Right ventricle myocardium inferior (tissue), 1 donor: ENCODE measurements at places on chromosomes 2 and 18.
A peak's percentile ranks its signal among the peaks of the same experiment; 100 is the strongest.

DNA sequence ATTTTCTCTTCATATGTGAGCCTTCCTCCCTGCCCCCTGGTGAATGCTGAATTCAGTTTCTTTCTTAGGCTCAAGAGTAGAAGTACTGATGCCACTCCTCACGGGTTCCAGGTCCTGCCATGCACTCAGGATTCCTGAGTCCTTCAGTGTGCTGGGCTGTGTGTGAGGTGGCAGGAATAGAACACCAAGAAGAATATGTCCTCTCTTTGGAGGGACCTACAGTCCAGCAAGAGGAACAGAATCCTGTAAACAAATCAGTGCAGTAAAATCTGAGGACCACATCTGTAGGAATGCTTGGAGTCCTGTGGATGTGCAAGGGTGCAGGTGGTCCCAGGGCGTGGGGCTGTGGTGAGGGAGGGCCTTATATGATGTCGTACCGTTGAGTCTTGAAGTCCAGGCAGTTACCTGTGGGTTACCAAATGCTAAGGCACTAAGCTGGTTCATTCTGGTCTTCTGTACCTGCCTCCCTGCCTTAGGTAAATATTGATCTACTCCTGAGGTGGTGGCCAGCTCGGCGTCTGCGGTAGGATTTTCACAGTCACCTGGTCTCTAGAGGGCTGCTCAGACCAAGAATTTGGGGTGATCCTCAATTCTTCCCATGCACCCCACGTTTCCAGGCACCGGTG is 5.5 kb downstream of the ASAP2 start:
- DNase-seq = no peak

GRCh38 chr2:165067643-165068486 is 112.5 kb upstream of the SLC38A11 start:
- peak; percentile 59 for DNase-seq

DNA sequence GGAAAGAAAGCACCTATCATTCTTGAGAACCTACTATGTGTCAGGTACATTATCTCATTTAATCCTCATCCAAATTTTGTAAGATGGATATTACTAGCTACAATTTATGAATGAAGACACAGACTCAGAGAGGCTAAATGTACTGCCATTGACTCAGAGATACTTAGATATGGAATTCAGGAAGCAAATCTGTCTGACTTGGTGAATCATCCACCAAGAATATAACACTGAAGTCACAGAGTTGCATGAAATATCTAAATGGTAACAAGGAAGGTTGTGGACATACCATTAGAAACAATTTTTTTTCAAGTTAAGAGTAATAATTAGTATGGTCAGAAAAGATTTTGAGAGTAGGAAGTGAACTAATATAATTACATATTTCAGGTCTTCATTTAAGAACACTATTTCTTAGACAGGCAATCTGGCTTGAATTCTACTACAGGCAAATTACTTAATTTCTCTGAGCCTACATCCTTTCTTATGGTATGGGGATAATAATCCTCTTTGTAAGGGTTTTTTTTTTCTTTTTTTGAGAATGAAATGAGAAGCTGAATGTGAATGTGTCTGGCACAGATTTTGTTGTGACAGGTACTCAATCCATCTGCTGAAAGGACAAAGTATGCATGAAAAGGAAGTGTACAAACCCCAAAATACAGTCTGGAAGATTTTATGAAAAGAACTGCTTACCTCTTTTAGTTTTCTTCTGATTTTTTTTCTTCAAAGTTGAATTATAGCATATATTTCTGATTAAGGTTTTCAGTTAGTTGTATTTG is 14.8 kb upstream of the C2orf66 start:
- DNase-seq = no peak

DNA sequence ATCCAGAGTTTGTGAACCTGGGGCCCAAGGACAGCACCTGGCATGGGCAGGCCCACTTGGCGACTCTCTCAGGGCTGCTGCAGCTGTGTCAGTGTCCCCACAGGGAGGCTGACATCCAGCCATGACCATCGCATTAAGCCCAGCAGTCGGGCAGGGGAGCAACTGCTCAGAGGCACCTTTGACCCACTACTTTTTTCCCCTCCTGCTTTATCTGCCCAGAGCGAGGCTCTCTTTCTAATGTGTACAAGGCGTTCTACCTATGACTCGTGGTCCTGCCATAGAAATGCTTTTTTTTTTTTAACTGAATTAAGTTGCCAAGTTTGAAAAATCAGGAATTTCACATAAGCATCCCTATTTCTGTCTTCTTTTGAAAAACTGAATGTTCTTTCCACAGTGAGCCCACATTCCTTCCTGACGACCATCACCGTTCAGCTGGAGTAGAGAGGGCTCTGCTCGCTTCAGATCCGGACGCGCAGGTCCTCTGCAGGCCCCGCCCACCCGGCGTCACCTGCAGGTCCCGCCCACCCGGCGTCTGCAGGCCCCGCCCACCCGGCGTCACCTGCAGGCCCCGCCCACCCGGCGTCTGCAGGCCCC is 403 bp upstream of the CLUL1 start:
- no peak for DNase-seq

GRCh38 chr2:108385411-108386071 is 7.8 kb downstream of the SULT1C4 start:
- DNase-seq = no peak

DNA sequence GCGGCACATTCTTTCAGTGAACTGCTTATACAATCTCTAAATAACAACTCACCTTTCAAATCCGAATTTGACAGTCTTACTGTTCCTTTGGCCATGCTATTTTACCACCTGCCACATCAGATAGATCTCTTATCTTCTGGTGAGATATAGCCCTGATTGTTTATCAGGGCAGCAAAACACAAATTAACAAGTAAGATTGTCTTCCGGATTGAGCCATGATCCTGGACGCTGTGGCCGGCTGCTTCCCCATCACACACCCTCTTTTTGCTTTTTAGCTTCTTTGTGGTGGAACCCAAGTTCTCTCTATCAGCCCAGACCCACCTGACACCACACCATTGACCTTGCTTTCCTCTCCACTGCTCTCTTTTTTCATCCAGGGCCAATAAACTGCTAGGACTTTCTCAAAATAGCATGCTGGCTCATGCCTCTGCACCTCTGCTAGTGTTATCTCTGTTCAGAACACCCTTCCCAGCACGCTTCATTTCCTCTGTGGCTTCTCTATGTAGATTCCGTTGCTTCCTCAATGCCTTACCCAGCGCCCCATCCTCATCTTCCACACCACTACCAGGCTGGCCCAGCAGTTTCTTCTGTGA is 111.8 kb upstream of the CNTNAP5 start:
- no peak for DNase-seq

DNA sequence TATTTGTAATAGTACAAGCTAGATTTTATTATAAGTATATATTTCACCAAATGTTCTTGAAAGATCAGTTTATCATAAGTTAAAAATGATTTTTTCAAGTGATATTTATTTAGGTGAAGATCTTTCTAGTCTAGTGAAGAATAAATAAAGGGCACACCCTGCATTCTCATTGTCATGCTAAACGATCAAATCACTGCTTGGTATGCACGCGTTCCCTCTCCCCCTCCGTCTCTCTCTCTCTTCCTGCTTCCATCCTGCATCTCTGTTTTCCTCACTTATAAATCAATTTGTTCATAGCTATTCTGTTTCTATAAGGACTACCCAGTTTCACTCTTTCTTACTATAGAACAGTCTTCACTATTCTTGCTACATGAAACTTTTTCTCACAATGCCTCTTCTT is 1067.4 kb downstream of the LRP1B start:
- DNase-seq = no peak

GRCh38 chr2:43041173-43041591 is 185.2 kb downstream of the ZFP36L2 start:
- DNase-seq = peak; percentile 8

DNA sequence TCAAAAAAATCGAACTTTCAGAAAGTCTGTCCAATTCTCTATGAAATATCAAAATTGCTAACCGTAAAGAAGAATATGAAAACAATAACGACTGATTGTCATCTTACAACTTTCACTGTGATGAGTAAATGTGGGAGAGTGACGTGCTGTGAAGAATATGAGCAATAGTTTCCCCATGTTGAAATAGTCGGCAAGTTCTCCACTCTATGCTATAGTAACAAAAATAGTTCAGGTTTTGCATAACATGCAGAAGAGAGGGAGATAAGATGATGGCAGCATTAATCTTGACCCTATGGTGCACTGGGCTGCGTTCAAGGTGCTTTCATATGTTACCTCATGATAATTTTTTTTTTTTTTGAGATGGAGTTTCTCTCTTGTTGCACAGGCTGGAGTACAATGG is 196.8 kb upstream of the CYRIA start:
- no peak for DNase-seq

DNA sequence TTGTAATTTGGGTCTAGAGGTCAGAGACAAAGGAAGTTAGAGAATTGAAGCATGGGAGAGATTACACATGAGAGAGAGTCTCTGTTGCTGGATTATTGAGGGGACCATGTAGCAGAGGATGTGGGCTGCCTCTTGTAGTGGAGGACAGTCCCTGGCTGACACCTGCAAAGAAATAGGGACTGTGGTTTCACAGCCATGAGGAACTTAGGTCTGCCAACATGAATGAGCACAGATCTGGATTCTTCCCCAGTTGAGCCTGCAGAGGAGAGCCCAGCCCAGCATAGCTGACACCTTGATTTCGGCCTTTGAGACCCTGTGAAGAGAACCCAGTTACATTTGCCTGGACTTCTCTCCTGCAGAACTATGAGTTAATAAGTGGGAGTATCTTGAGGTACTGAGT is 179.5 kb upstream of the TWIST2 start:
- DNase-seq = no peak

- no peak for DNase-seq
These were observed 976.2 kb upstream of the FANCL start for GRCh38 chr2:59217360-59217759.

DNA sequence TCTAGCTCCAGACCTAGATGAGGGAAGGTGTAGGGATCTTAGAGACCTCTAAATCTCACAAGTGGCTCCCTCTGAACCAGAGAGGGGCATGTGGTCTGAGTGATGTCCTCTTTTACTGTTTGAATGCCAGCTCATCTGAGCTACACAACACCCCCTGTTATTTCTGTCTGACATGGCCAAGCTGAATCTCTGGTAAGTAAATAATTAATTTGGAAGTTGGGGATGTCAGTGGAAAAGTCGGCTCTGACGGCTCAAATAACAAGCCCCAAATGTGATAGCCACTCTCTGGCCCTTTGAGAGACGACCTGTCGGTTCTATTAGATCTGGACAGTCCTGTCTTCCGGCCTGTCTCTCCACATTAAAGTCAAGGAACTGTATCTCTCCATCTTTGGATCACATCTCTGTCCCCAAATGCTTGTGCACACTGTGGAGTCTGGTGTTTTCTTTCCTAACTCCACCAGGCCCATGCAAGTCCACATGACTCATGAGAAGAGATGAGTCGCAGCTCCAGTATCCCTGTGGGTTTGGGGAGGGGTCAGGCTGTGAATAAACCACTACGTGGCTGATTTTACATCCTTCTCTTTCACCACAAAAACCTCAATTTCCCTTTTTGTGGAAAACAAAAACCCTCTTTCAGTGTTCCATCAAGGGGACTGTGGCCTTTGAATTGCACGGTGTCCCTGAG is 52.5 kb downstream of the SETBP1 start:
- no peak for DNase-seq

GRCh38 chr2:121205321-121205942 is 79.6 kb downstream of the TFCP2L1 start:
- DNase-seq = no peak

DNA sequence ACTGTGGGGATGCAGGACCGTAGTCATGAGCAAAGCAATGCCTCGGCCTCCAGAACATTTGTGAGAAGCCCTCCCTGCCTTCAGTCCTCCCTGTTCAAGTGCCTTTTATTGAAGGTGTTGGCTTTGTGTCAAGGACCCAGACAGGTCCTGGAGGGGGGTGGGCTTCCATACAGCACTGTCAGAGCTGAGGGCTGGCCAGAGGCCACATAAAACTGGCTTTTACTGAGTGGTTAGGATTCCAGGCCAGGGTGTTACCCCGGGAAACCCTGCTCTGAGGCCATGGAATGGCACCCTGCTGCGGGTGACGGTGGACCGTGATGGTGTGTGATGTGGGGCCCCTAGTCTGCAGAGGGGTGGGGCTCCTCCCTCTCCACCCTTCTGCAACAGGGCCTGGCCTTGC is 41.6 kb downstream of the TOGARAM2 start:
- no peak for DNase-seq

DNA sequence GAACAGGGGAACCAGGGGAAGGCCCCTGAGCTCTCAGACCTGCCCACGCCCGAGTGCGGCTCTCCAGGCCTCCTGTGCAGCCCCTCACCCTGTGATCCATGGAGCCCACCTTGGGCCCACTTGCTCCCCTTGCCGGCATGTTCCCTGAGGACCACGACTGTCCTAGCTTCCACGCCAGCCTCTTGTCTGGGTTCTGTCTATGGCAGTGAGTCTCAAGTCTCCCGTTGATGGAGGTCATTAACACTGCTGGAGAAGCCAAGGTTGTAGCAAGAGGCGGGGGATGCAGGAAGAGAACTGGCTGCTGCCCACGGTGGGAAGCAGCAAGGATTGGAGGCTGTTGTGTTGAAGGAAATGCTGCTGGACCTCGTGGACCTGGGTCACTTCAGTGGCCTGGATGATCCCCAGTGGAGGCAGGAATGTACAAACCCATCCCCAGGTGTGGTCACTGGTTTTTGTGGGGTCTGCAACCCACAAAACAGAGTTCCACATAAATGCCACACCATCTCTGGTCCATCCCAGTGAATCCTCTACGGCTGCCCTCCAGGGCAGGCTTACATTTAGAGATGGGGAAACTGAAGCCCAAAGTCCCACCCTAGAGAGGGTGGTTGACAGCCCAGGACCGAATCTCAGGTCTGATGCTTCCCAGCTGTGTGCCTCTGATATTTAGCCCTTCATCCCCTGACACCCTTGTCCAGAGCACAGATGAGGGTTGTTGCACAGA is 150.3 kb downstream of the NDUFA10 start:
- peak; percentile 28 for DNase-seq

GRCh38 chr18:55256226-55256928 is 297.1 kb upstream of the CCDC68 start:
- no peak for DNase-seq

DNA sequence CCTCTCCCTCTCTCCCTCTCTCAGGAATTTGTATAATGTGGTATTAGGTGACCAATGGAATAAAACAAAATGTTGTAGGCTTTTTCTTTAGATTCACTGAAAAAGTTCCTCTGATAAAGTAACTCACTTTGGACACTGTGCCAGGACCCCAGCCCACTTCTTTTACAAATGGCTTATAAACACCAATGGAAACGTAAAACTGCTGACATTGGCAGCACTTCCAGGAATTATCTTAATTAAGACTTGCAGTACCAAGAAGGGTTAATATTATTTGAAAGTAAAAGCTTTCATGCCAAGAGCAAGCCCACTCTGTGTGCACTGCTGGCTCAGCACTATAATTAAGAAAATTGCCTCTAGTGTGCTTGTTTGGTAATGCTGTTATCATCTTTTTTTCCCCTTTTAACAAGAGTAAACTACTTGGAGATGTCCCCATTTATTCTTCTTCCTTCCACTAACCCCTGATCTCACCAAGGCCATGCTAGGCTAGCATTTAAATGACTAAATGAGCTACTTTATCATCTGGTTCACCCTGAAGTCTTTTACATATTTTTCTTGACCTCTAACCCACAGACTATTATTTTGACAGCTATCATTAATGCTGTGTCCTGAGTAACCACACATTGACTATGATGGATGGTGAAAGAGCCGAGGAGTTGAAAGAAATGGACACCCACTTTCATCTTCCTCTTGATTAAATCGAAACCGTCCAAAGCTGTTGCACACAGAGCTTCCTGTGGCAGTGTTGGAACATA is 232.2 kb upstream of the ETAA1 start:
- no peak for DNase-seq
